C1 segment of cervical spinal cord (tissue), 14 donors: ENCODE measurements at places on chromosomes 6 and 20.

DNA sequence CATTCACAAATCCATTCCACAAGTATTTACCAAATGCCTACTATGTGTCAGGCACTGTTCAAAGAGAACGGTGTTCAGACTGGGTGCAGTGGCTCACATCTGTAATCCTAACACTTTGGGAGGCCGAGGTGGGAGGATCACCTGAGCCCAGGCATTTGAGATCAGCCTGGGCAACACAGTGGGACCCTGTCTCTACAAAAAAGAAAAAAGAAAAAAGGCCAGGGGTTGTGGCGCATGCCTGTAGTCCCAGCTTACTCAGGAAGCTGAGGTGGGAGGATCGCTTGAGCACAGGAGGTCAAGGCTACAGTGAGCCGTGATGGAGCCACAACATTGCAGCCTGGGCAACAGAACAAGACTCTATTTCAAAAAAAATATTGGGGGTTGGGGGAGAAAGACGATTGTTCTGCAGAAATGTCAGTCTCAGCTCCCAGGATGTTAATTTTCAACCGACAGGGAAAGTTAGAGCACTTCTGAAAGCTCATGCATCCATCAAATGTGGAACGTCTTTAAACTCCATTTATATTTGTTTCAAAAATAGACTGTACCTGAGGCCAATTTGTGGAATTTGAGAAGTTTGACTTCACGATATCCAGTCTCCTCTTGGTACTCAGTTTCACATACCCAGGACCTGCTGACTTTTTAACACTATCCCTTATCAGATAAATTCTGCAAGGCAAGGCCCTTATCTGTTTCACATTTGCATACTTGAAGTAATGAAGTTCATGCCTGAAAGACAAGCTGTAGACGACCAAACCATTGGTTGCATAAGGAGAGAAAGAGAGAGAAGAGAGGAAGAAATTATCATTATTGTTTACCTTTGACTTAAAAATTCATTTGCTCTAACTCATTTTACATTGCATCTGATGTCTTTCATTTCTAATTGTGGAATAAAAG is 14.8 kb upstream of the BTN3A2 start:
- DNase-seq = no peak

DNA sequence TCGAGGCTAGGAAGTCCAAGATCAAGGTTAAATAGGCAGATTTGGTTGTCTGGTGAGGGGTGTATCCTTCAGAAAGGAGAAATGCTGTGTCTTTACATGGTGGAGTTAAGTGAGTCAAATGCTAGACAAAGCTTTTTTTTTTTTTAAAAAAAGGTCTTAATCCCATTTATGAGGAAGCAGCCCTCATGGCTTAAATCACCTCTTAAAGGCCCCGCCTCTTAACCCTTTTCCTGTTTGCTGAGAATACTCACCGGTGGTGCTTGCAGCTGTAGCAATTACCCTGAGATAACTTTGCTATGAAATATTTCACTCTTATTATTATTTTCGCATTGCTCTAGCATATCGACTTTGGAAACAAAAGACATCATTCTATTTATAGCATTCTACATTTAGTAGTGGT is 30.8 kb downstream of the FBXO30 start:
- no peak for DNase-seq

GRCh38 chr6:22296067-22296466 is 769 bp downstream of the PRL start:
- no peak for DNase-seq

GRCh38 chr6:108739496-108740330 is 108.5 kb upstream of the ARMC2 start:
- DNase-seq = no peak

DNA sequence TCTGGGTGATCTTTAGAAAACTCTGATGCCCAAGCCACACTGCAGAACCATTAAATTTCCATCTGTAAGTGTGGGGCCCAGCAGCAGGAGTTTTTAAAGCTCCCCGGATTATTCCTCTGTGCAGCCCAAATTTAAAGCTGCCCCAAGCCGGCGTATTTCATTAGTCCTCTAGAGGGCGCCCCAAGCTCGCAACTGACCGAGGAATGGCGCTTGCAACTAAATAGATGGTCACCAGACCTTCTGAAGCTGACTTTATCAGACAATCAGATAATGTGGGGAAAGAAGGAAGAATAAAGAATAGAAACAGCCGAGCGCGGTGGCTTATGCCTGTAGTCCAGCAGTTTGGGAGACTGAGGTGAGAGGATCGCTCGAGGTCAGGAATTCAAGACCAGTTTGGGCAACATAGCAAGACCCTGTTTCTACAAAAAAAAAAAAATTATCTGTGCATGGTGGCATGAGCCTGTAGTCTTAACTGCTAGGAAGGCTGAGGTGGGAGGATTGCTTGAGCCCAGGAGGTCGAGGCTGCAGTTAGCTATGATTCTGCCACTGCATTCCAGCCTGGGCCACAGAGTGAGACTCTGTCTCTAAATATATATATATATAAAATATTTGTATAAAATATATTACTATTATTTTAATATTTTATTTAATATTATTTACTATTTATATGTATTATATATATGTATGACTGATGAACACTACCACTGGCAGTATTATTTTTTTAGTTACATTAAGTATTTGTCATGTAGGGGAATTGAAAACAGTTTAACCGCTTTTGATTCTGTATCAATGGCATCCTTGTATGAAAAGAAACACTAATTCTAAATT is 56.0 kb downstream of the OTOR start:
- DNase-seq = peak; percentile 11

- no peak for DNase-seq
These were observed 223.2 kb downstream of the ZNF217 start for GRCh38 chr20:53370345-53370961.

DNA sequence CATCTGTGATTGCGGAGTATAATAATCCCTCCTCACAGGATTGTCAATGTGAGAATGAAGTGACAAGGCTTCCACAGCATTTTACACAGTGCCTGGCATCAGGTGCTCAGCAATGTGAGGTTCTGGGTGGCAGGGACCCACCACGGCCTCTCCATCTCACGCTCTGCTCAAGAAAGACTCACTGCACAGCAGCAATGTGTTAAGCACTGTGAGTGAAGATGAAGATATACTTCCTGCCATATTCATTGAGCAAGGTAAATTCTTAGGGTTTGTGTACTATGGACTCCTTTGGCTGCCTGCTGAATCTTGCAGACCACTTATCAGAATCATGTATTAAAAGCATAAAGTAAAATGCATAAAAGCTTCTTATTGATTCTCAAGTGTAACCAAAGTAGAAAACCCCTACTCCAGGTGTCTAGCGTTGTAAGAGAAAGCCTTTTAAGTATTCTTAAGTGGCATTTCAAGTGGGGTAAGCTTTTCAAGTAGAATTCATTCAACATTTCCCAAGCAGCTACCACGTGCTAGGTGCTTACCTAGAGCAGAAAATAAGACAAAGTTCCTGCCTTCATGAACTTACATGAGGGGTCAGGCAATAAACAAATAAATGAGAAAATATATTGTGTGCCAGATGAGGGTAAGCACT is 17.0 kb upstream of the MEP1A start:
- DNase-seq = no peak

- no peak for DNase-seq
These were observed 412.5 kb downstream of the GJA1 start for GRCh38 chr6:121847806-121848522.

DNA sequence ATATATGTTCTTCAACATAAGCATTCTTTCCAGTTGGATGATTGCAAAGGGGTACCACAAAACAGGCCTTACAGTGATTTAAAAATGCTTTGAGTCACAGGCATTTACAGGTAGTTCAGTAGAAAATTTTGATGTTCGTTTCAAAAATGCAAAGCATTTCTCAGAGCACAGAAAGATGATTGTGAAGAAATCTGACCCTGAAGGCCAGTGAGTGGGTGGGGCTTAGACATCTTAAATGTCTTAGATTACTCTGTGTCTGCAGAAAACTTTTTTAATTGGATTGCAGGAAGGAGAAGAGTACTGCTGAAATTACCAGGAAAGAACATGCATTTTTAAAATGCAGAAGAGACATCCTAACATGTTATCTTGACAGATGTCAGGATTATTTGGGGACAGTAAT is 268.3 kb downstream of the CDKAL1 start:
- no peak for DNase-seq

GRCh38 chr6:133953634-133954415 is 801 bp downstream of the TBPL1 start:
- DNase-seq = no peak

GRCh38 chr6:1622220-1622850 is 12.6 kb downstream of the FOXC1 start:
- DNase-seq = no peak

- DNase-seq = peak; percentile 59
These were observed at the start of gene CNR1 for GRCh38 chr6:88165844-88166492. CNR1 (minus strand) TSS chr6:88166347; CDS start chr6:88145274, 21,073 bp downstream.
